NCI-H524 treated with DMSO at 0.1 percent for 48 hours (cell line): ENCODE measurements at places on chromosomes 1 and 21.

DNA sequence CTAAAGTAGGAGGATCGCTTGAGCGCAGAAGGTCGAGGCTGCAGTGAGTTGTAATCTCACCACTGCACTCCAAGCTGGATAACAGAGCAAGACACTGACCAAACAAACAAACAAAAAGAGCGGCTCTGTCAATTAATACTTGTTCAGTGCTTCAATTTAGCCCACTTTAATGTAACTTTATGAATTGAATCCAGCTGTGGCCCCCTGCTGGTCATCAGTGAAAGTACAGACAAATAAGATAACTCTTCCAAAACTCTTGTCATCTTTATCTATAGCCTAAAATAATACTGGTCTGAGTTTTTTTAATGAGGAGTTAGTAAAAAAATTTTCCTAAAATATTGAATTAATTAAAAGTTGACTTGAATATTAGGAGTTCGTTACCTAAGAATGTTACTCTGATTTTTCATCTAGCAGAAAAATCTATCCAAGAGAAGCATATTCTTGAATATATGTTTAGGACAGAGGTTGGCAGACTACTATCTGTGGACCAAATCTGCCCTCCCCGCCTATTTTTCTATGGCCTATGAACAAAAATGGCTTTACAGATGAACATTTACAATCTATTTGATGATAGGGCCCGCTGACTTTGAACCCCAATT lies 26.1 kb downstream of the ATP5PF start:
- no peak for DNase-seq

DNA sequence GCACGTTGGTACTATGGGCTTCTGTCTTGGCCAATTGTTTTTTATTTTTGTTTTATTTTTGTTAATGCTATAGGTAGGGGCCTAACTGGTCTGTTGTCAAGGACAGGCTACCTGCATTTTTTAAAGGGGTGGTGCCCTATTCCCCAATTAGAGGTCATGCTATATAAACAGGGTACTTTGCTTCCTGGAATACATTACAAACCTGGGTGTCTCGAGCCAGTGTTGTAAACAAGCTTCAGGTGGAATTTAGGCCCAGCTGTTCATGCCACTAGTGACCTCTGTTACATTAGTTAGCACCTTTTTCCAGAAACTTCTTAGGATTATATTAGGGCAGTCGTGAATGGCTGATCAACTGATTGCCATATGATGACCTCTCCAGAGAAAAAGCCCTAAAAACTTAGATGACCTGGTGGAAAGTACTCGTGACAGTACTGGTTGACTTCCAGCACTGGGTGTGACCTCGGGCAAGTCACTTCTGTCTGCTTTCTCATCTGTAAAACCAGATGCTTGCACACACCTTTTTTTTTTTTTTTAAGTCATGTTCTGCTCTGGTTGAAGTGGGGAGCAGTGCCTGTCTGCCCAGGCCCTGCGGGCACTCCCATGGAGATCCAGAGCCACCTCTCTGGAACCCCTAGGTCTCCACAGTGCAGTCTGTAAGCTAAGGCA lies 46.5 kb downstream of the ELK4 start:
- DNase-seq, result no peak

DNA sequence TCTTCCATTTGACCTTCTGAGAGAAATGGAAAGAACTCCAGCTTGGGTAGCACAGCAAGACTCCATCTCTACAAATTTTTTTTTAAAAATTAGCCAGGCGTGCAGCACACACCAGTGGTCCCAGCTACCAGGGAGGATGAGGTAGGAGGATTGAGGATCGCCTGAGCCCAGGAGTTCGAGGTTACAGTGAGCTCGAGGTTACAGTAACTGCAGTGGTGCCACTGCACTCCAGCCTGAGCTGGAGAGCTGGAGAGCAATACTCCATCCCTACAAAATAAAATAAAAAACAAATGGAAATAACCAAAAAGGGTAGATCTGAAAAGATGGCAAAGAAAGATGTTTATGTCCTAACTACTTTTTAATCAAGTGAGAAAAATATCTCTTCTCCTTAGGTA lies 14.5 kb downstream of the POGZ start:
- DNase-seq, result no peak

DNA sequence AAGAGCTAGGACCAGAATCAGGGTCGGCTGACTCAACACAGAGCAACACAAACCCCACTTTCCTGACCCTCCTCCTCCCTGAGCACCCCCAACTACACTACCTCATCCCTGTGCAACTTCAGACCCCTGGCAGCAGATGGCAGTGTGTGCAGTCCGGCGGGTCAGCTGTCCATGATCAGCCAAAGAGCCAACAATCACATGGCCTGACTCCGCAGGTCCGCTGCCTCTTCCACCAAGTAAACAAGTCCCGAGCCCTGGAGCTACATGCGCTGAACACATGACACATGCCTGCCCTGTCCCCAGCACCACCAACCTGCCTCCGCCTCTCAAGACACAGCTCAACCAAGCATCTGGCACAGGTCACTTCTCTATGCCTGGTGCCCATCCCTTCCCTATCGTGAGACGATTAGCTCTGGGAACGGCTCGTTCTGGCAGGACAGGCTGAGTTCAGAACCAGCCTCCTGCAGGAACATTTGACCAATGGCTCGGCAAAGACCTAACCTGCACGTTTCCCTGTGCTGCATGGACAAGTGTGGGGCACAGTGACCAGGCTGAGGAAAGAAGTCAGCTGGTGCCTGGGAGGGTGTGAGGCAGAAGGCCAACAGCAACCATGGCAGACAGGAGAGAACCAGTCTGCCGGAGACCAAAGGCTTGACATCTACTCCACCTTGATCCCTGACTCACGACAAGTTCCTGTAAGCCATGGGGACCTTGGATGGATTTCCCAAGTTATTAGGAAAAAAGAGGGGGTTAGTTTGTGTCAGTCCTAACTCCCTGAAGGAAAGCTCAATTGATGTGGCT lies 60.3 kb downstream of the CD46 start:
- no peak for DNase-seq

DNA sequence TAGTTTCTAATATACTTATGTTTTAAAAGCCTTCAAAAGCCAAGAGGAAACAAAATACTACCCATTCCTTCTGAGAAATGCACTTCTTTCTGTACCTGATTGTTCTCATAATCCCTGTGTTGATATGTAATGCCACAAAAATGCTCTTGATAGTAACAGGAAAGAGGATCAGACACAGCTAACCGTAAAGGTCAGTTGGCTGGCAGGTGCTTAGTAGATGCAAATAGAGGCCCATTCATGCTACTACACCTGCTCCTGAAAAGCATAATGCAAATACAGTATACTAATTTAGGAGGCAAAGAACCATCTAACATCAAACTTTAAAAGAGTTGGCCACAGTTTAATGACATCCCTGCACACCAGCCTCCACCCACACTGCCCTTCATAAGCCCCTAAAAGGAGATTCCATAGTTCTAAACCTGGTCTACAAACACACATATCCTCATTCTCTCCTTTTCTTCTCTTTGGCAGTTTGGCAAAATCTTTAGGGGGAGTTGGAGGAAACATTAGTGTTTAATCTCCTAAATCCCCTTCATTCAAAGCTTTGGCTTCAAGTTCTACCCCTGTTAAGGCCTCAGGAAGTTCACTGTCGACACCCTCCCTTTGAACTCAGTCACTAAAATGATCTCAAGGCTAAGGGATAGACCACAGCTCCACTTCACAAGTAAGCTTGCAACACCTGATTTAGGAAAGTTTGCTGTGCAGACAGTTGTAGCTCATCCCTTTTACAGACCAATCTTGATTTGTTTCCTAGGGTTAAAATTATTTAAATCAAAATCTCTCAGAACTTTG lies 2.9 kb upstream of the CD46 start:
- no peak for DNase-seq

GRCh38 chr1:24027838-24028468 lies 47.8 kb upstream of the SRSF10 start:
- DNase-seq, result no peak

- no peak for DNase-seq
Measured at GRCh38 chr21:23638131-23638695, 1969.1 kb downstream of the MRPL39 start.

GRCh38 chr1:84347271-84347931 lies 45.9 kb downstream of the SAMD13 start:
- no peak for DNase-seq

- DNase-seq, result no peak
Measured at GRCh38 chr1:63068626-63069025, 253.7 kb upstream of the FOXD3 start.

DNA sequence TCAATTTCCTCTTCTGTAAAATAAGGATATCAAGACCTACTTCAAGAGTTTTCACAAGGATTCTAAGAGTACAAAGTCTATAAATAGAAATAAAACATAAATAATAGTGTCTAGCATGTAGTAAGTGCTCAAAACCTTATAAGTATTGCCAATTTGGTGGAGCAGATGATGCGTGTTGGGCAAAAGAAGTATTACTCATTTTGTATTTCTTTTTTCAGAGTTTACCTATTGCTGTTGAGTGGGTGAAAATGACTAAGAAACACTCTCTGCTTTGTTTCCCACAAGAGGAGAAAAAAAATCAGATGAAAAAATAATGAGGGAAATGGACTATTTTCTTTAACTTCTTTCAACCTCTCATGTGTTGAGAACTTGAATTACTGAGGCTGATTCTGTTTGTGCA lies 103.3 kb upstream of the KCNK2 start:
- DNase-seq, result no peak
